ENCODE measurements at places on chromosomes 7 and 10. TPM values are rescaled to one million over a fixed set of nuclear protein-coding genes. Genes with fewer than 3 reads are reported as not detected.

The GNAT3 gene
- not detected for total RNA-seq

DNA sequence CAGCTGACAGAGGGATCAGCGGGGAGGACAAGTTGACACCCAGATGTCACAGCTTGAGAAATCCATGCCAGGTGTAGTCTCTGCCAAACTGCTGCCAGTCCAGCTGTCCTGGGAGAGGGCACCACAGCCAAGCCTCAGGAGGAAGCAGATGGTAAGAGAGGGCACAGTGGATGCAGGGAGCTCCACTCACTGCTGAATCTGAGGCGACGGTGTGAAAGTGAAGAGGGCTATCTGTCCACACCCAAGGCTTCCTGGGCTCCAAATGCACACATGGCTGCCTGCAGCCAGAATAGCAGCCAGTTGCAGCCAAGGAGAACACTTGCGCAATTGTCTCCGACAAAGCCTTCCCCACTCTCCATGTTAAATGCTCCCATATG lies 502.4 kb downstream of the GRID1 start:
- no peak for DNase-seq

The RARRES2 gene
- 210 TPM for total RNA-seq

The CHPF2 gene
- total RNA-seq = 42.1 TPM

GRCh38 chr7:27519793-27520469 lies 142.8 kb downstream of the HIBADH start:
- no peak for DNase-seq

GRCh38 chr7:44846816-44847508 lies 925 bp downstream of the H2AZ2 start:
- DNase-seq = no peak

The TAX1BP1 gene
- 82.5 TPM for total RNA-seq

The NXPH1 gene
- total RNA-seq = not detected

DNA sequence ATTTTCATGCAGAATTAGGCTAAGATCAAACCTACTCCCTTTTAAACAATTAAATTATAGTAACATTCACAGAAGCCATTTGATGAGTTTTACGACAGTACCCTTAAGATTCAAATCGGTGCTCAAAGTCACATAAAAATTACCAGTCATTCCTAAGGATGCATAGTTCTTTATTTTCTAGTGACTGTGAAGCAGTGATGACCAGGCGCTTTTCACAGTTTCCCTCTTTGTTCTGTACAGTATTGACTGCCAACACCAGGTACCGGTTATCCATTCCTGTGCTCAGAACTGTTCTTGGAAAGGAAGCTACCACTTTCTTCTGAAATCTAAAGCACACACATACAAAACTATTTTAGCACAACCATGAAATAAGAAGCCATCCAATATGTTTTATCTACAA lies 1.9 kb downstream of the DNA2 start:
- no peak for DNase-seq

DNA sequence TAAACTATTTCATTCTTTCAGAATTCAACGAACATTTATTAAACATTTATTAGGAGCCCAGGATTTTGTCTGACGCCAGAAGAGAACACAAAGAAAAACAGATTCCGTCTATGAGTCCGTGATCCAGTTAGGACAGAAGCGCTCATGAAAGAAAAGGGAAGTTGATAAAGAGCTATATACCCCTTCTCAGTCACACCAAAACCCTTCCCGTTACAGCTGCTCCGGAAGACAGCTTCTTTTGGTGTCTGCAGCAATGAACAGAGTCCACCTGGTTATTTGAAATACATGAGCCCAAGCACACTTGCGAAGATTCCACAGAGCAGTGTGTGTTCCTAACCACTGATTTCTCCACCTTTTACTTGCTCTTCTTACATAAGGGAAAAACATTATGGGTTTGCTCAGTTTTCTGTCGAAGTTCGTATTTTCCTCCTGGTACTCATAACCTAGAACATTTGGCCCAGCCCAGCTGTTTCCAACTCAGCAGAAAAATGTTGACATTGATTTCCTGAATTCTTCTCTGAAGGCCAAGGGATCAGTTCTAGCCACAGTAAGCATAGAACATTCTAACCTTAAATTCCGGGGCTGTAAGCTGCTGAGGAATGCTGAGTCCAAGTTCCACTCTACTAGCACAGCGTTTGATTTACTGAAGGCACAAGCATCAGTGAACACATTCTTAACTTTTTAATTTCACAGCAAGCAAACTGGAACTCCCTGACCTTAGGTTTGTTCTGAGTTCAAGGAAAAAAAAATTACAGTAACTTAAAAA lies 206.5 kb downstream of the SORCS1 start:
- no peak for DNase-seq

The TUBB8 gene
- total RNA-seq = not detected

DNA sequence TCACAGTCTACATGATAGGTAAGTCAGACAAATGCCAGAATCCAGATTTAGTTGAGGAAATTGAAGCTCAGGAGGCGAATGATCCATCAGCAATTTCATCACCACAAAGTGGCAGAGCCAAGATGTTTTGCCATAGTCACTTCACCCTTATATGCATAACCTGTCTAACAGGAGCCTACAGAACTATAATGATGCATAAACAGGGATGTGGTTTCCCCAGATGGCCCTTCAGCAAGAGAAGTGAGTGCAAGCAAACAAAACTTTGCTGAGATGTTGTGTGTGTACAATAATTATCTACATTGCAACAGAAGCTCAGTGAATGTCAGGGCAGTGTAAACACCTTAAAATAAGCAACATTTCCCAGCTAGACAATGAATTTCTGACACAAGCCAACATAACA lies 28.6 kb downstream of the PON3 start:
- no peak for DNase-seq

GRCh38 chr10:15347150-15347549 lies 23.9 kb downstream of the FAM171A1 start:
- DNase-seq = no peak

DNA sequence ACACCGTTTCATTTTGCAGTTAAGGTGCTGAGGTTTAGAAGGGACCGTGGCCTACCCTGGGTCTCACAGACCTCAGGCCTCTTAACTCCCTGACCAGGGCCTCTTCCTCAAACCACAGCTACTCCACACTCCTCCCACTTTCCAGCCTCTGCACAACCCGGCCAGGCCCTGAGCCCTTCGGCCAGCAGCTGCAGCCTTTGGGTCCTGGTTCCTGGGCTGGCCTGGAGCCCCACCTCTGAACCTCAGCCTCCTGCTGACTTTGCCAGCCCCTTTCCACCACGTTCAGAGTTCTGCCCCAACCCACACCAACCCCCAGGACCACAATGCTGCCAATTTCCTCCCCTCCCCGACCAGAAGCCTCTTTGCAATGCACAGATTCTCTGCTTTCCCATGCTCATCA lies 84.1 kb downstream of the VOPP1 start:
- no peak for DNase-seq

The PPP1R17 gene
- not detected for total RNA-seq

DNA sequence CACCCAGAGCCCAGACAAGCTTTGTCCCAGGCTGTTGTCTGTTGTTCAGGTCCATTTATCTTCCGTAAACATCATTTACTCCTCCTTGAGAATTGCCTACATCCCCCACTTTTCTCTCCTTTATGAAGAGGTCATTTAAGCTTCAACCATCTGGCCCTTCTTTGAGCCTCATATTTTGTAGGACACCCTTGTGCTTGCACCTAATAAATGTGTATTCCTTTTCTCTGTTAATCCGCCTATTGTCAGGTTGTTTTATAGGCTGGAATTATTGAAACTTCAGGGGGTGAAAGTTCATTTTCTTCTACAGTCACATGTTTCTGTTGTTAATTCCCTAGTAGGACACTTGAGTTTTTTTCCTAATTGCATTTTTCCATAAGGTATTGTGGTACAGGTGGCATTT lies 19.6 kb upstream of the CTTNBP2 start:
- no peak for DNase-seq

- DNase-seq = no peak
Measured at GRCh38 chr7:1899196-1899595, 229.1 kb downstream of the ELFN1 start.

GRCh38 chr10:27861781-27862180 lies 116.2 kb upstream of the MKX start:
- DNase-seq = no peak

DNA sequence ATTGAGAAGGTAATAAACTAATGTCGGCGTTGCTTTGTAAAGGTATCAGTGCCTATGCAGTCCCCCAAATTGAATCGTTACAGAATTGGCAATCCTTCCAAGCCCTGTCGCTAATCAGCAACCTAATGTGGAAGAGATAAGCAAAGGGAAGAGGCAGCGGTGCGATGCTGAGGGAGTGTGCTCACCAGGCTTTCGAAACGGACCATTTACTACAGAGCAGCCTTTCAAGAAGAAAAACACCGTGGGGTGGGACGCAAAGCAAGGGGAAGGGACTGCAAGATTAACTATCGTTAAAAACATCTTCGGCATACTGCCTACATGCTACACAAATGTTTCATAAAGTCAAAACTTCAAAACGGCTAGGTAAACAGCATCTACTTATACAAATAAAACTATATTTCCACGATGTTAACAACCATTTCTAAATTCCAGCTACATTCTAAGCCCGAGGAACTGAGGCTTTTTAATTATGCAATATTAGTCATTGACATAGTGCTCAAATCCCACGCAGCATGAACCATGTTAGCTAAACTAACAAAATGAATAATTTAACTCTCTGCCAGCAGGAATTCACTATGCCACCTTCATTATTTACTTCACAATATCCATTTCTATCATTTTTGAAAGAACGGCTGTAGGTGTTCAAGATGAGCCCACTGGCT lies 85.2 kb downstream of the CHCHD3 start:
- no peak for DNase-seq

- peak; percentile 87 for DNase-seq
Measured at GRCh38 chr7:463817-464453, 55.7 kb downstream of the PDGFA start.

The ACBD7 gene
- 1.1 TPM for total RNA-seq

The TMEM229A gene
- not detected for total RNA-seq

DNA sequence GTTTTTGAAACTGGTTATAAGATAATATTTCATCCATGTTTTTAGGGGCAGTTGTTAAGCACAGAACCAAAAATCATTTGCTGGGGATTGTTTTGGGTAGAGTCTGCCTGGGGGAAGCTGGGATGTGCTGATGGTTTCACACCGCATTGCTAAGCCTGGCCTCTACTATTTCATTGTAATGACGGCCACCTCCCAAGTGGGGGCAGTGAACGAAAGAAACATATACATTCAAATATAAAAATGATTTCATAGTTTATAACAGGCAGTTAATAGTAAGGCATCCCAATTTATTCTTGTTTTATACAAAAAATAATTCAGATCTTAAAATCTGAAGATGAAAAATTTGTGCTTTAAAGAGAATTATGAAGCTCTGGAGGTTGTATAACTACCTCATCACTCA lies 750.8 kb downstream of the REEP3 start:
- no peak for DNase-seq

GRCh38 chr10:85152496-85152895 lies 824.1 kb downstream of the CCSER2 start:
- no peak for DNase-seq
